ENCODE measurements at places on chromosomes 11 and 22.

DNA sequence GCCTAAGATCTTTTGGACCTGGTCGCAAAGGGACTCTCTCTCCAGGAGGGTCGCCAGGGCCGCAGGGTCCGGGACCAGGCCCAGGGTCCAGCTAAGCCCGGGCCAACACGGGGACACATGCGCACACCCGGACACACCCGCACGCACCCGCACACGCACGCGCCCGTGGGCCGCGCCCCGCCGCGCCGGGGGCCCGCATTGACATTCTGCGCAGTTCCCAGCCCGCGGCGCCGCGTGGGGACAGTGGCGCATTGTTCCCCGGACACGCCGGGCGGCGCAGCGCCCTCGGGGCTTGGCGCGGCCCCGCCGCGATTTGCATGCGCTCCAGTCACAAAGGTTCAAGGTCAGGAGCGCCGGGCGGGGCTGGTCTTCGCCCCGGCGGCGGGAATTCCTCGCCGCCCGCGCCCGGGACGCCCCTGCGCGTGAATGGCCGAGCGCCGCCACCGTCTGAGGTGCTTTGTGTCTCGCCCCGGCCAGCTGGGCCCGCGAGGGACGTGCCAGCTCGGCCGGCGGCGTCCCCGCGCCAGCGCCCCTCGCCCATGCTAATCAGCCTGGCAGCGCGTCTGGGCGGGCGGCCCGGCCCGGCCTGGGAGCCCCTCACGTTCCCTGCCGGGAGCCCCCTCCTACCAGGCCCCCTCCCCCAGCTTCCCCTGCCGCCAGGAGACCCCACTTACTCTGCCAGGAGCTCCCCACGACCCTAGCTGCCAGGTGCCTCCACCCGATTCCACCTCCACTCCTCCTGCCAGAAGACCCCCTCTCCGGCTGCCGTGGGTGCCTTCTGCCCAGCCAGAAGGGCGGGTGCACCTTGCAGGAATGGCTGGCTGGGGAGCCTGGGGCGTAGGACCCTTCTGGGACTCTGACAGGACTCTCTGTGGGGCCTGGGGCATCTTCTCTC lies 50.5 kb upstream of the WNT7B start:
- no peak for DNase-seq

DNA sequence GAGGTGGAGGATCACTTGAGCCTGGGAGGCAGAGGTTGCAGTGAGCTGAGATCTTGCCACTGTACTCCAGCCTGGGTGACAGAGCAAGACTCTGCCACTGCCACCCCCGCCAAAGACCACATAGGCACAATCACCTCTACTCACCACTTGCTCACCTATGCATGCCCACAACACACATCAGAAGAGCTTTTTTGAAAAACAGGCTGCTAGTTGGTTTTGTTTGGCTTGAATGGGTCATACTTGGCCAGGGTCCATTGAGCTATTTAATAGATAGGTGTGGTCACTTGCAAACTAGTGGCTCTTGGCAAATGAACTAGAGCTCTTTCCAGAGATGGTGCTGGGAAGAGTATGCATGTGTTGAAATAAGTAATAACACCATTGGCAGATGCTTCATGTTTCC lies 80.1 kb downstream of the EMSY start:
- DNase-seq = no peak

DNA sequence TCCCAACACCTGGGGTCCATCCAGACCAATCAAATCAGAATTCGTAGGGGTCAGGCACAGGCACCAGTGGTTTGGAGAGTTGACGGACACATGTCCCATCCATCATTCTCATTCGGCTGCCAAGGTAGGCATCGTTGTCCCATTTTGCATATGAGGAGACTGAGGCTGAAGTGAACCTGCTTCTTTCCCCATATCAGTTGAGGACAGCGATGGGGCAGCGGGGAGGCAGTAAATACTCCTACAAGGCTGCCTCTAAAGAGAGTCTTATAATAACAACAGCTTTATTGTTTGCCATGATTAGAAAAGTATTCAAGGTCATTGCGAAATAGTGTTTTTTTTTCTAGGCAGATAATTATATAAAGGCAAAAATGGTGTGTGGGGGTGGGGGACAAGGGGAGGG lies 1.6 kb upstream of the BEST1 start:
- no peak for DNase-seq

- no peak for DNase-seq
Observed at GRCh38 chr22:28710107-28710506, 30.5 kb upstream of the TTC28 start.

DNA sequence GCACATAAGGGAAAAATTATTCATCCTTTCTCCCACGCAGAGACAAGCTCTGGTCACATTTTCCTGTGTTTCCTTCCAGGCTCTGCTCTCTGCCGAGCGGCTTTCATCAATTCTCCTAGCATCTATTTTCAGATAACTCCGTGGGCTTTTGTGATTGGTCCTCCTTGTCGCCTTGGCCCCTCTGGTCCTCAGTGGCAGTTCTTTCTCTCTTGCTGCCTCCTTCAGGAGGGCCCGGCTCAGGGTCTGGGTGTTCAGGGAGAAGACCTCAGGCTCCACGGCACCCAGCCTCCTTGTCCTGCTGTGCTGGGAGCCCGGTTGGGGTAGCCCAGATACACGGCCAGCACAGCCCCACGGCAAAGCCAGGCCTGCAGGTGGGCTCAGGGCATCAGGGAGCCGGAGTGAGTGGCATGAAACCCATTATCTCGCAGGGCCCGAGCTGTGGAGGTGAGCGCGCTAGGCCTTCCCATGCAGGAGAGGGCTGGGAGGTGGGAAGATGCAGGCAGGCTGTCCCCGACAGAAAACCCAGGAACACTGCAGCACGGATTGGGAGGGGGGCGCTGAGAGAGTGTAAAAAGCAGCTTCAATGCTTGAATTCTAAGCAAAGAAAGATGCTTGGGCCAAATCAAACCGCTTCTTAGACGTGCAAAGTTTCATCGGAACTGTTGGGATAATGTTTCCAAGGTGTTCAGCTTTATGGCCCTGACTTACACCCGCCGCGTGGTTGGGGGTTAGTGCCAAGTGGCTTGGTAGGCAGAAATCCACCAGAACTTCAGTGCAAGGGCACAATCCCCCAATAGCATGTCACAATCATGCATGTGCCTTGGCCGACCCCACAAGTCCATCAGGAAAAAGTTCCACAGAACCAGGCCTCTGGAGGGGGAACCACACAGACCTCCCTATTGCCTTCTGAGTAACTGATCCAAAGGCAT lies 81.9 kb upstream of the WNT7B start:
- DNase-seq = no peak

GRCh38 chr11:11910541-11910940 lies 68.8 kb downstream of the USP47 start:
- no peak for DNase-seq

- no peak for DNase-seq
Observed at GRCh38 chr22:39994566-39995392, at the start of gene FAM83F. FAM83F (plus strand) TSS chr22:39994954; CDS start chr22:39995043, 89 bp downstream.

- peak; percentile 83 for DNase-seq
Observed at GRCh38 chr22:45460288-45461109, 42.2 kb upstream of the FBLN1 start.

GRCh38 chr11:16011396-16011795 lies 344.9 kb downstream of the SOX6 start:
- no peak for DNase-seq

GRCh38 chr11:113385749-113386148 lies 1.8 kb upstream of the ANKK1 start:
- DNase-seq = no peak

GRCh38 chr22:17631076-17631565 lies 2.6 kb upstream of the ATP6V1E1 start:
- no peak for DNase-seq

GRCh38 chr22:29309332-29310064 lies 3.0 kb downstream of the GAS2L1 start:
- DNase-seq = no peak

DNA sequence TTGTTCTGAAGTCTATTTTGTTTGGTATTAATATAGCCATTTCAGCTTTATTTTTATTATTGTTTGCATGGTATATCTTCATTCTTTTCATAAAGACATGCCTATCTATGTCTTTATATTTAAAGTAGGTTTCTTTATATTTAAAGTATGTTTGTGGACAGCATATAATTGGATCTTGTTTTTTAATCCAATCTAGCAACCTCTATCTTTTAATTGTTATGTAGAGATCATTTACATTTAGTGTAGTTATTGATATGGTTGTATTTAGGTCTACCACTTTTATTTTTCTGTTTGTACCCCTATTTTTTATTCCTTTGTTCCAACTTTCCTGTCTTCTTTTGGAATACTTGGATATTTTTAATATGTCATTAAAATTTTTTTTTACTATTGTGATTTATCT lies 13.8 kb downstream of the TPBGL start:
- no peak for DNase-seq

- no peak for DNase-seq
Observed at GRCh38 chr11:65639623-65640482, 2.0 kb downstream of the SIPA1 start.

- DNase-seq = no peak
Observed at GRCh38 chr11:128180441-128181087, 406.8 kb downstream of the ETS1 start.

DNA sequence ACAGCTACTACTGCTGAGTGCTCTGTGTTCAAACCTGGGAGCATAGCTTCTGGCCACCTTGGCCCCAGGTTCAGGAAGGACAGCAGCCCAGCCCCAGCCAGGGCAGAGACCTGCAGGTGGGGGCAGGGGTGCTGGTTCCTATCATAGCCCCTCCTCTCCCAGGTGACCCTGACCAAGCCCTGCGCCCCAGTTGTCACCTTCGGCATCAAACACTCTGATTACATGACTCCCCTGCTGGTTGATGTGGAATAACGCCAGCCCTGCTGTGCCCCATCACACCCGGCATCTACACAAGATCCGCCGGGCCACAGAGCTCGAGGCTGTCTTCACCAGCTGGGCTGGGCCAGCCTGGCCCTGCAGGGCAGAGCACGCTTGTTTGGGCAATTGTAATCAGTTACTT lies 6.9 kb downstream of the SCGB1C1 start:
- no peak for DNase-seq

- no peak for DNase-seq
Observed at GRCh38 chr11:72609045-72609444, 65.2 kb downstream of the PDE2A start.

GRCh38 chr11:118602331-118602730 lies 5.1 kb upstream of the PHLDB1 start:
- DNase-seq = no peak

DNA sequence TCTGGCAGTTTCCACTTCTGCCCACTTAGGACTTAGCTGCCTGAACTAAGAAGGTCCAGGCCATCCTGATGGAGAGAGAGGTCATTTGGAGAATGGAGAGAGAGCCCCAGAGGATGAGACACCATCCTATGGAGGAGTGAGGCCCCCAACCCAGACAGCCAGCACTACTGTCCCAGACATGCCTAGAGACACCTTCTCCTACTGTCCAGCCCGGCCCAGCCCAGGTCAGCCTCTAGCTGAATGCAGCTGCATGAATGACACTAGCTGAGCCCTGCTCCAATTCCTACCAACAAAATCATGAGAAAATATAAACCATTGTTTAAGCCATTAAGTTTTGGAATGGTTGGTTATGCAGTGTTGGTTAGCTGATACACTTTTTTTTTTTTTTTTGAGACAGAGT lies 47.4 kb downstream of the APOL3 start:
- no peak for DNase-seq

GRCh38 chr11:35491231-35491871 lies 34.1 kb downstream of the PAMR1 start:
- DNase-seq = peak; percentile 35

GRCh38 chr11:116527180-116527991 lies 245.4 kb downstream of the BUD13 start:
- DNase-seq = no peak

- no peak for DNase-seq
Observed at GRCh38 chr11:7643314-7643713, 30.0 kb downstream of the CYB5R2 start.

DNA sequence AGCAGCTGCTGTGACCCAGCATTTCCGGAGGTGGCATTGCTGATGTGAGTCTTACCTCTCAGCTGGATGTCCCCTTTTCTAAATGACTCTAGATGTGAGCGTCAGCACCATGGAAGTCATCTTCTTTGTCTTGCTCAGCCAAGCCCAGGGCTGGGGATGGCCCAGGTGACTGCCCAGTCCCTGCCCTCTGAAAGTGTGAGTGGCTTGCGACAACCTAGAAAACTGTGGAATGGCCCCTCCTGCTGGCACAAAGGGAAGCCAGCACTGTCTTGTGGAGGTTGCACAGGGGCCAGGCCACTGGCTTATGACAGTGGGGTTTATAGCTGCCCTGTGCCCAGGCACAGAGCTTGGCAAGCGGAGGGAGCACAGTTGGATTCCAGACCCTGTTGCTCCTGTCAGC lies 6.2 kb downstream of the TUB start:
- DNase-seq = no peak

DNA sequence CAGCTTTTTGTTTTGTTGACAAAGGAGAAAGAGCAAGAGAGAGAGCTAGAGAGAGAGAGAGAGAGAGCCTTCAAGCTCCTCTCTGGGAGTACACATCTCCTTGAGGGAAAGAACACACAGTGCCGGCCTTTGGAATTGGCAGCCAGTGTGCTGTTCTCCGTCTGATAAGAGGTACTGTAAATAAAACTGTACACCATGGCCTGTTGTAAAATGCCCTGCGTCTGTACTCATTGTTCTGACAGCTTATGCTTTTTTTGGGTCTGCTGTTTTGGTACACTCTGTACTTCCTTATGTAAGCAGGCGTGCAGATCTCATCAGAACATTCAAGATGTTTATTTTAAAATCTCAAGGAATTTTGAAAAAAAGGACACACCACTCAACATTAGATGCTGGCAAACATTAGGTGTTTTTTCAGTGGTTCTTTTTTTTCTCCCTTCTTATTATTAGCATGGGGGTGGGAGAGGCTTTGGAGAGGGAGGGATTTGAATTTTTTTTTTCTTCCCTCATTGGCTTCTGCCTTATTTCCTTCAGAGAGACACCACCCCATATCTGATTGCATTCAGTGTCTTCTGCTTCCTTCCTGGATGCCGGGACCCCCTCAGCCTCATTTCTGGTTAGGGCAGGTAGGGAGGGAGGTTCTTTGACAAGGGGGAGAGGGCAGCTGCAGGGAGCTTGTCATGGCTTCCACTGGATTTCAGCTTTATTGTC lies 116.8 kb upstream of the NNMT start:
- DNase-seq = peak; percentile 87

- no peak for DNase-seq
Observed at GRCh38 chr22:48892578-48893287, 934.9 kb downstream of the BRD1 start.

Measured in urinary bladder (tissue), 4 donors.